GM18507 (cell line): ENCODE measurements at places on chromosomes 12 and 14.

DNA sequence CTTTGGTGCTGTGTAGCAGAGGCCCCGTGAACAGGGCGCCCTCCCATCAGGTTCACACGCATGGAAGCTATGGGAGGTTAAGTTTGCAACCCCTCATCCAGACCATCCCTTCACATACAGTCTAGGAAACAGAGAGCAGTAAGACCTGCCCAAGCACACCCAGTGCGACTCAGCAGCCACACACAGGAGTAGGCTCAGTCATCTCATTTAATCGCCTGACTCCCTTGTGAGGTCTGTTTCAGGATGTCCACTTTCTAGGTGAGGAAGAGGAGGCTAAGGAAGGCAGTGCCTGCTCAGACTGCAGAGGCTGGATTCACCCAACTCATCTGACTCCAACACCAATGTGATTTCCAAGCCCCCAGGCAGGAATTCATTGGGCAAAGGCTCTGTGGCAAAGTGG is 11.9 kb downstream of the BDKRB1 start:
- no peak for DNase-seq

DNA sequence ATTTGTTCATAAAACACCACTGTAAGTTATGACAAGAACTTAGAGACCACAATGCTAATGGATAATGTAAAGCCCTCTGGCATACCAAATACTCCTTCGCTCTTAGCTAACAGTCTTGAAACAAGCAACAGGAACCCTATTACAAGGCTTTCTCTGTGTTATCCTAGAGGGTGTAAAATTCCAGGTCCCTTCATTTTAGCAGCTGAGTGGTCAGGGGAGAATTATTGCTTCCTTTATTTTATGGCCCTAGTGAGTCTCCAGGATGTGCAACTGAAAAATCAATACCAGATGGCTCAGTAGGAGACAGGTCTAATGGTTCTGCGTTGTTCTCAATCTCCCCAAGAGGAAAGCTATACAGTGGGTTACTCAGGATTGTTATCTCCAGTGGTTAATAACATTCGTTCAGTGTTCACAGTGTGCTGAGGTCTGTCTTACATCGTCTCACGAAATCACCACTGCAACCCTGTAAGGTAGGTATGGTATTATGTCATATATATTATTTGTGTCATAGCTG is 172.7 kb upstream of the CNOT2 start:
- no peak for DNase-seq

DNA sequence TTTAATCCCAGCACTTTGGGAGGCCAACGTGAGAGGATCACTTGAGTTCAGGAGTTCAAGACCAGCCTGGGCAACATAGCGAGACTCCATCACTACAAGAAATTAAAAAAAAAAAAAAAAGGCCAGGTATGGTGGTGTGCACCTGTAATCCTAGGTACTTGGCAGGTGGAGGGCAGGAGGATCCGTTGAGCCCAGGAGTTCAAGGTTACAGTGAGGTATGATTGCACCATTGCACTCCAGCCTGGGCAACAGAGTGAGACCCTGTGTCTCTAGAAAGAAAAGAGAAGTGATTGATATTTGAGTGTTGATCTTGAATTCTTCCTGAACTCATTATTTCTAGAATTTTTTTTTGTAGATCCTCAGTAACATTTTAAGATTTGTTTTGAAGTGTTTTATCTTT is 59.4 kb downstream of the ADIPOR2 start:
- no peak for DNase-seq

DNA sequence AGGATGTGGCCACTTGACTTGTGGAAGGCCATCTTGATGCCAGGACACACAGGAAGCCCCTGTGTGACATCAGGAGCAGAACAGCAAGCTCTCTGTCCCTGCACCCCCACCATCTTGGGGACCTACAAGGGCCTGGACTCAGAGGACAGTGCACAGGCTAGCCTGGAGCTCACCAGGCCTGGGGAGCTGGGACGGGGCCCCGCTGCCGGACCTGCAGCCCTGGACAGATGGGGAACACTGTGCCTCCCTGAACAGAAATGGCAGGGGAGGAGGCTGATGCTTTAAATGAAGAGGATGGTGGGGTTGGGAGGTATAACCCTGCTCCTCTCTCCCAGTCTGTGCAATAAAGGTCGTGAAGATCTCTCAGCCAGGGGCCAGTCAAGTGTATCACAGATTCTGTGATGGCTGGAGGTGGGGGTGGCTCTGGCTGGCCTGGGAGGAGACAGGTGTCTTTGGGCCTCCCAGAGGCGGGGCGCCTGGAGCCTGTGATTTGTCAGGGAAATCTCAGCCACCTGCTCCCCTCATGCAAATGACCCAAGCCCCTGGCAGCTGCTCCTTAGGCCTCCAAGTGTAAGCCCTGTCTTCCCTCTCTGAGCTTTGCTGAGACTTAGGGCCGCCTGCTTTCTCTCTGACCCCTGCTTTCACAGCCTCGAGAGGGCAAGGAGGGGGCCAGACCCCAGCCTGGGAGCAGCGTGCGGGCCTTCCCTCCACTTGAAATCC is 1.1 kb upstream of the GNB3 start:
- no peak for DNase-seq

- DNase-seq: no peak
These were observed 8.1 kb downstream of the GAPDH start for GRCh38 chr12:6542209-6543009.

- DNase-seq: no peak
These were observed 32.3 kb downstream of the BRI3BP start for GRCh38 chr12:125025606-125026235.

DNA sequence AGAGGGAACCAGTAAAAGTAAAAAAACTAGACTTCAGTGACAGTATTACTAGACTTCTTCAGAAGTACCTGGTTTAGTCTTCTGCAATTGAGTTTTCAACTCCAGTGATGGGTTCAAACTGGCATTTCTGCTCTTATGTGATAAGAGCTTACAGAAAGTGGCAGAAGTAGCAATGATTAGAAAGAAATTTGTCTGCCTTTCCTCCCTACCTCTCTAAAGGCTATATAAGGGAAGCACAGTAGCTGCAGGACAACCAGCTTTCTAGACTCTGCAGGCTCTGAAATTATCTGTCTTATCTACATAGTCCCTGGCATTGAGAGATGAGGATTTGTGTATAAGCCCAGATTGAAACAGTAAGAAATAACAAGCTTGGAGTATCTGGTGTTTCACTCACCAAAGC is 107.5 kb downstream of the DAAM1 start:
- no peak for DNase-seq

- DNase-seq: no peak
These were observed 54.2 kb downstream of the RPAP3 start for GRCh38 chr12:47651368-47652254.

- no peak for DNase-seq
These were observed 339.8 kb downstream of the PCNX1 start for GRCh38 chr14:71247106-71247505.

DNA sequence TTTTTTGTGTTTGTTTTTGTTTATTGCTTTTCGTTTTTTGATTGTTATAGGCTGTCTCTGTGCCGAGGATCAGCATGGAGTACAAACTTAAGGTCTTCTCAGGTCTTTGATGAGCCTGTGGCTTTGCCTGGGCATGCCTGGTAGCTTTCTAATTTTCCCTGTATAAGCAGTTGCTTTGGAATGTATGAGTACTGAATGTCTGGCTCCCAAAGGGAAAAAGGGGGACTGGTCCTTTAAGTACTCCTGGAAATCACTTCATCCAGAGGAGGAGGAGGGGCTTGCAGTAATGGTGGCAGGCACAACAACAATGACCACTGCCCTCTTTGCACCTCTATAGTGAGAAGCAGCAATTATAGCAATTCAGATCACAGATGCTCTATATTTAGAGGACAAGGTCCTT is 67.6 kb upstream of the TTC7B start:
- DNase-seq: no peak

DNA sequence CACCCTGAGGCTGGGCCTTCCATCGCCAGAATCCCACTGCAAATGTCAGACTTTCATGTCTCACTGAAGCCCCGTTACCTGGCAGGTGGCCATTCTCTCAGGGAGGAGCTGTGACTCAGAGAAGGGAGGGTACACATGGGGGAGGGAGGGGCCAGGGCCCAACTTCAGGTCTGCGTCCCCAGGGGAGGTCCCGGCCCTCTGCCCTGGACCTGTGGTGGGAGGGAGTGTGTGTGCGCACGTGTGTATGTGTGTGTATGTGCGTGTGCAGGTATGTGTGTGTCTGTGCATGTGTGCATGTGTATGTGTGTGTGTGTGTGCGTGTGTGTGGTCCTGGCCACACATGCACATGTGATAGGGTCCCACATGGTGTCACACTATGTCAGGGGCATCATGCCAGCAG is 50.9 kb downstream of the MVK start:
- DNase-seq: no peak

GRCh38 chr12:31970199-31970598 is 11.0 kb downstream of the RESF1 start:
- no peak for DNase-seq

- DNase-seq: no peak
These were observed 154.7 kb downstream of the KTN1 start for GRCh38 chr14:55734731-55735130.

GRCh38 chr14:41663473-41663850 is 56.8 kb downstream of the LRFN5 start:
- DNase-seq: no peak

GRCh38 chr12:112446008-112446725 is 27.4 kb downstream of the PTPN11 start:
- DNase-seq: no peak

GRCh38 chr12:47214771-47215170 is 135.0 kb upstream of the AMIGO2 start:
- DNase-seq: no peak

DNA sequence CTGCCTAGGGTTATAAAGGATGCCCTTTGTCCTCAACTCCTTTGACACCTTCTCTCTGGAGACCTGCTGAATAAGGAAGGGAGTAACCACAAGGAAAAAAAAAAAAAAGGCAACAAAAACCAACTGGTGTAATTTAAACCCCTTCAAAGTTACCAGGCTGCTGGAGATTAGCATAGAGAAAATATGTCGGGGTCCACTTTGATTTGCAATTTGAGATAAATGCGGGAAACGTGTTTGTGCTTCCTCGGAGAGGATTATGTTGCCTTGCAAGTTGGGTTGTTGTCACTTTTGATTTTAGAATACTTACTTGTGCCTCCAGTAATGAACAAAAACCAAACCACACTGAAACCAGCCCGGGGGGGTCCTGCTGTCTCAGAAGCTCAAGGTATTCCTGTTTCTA is 200.2 kb upstream of the MYL2 start:
- DNase-seq: no peak

GRCh38 chr12:132926415-132926833 is 29.7 kb downstream of the ZNF605 start:
- no peak for DNase-seq

DNA sequence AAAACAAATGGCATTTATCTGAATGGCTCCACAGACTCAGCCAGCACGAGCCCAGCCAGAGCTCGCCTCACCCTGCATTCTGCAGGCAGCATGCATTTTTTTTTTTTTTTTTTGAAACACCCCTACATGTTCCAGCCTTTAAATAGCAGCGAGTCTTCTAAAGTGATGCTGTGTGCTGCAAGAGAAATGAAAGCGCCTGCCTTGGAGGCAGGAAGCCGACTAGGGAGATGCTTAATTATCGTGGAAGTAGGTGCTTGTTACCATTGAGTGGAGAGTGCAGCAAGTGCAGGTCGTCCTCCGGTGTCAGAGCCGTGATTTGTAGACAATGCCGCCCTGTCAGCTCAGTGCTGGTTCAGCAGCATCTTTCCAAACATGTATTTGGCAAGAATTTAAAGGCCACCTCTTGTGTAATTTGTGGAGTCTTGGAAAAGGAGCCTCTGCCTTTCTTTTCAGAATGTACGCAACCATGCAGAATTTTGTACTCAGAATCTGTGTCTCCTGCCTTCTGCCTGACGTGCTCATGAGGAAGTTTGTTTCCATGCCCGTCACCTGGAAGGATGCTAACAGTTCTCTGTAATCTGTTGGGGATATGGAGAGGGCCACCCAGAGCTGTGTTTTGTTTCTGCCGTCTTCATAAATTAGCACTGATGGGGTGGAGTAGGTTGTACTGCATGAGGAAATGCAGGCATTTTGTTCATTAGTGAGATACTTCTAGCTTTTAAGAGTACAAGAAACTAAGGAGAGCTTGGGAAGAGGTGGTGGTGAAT is 345.9 kb upstream of the RGS6 start:
- DNase-seq: no peak

- no peak for DNase-seq
These were observed 126.7 kb upstream of the TMEM260 start for GRCh38 chr14:56452940-56453339.

GRCh38 chr14:21308132-21308478 is 28.2 kb downstream of the RPGRIP1 start:
- no peak for DNase-seq

GRCh38 chr12:118424884-118425283 is 48.5 kb downstream of the SUDS3 start:
- DNase-seq: no peak
